ENCODE measurements at places on chromosomes 4 and X. TPM values are rescaled to one million over a fixed set of nuclear protein-coding genes. Genes with fewer than 3 reads are reported as not detected.

DMD gene
- total RNA-seq: 13.3 TPM

DDX53 gene
- not detected for total RNA-seq

GRCh38 chr4:51858605-51859202 lies 15.8 kb downstream of the DCUN1D4 start:
- no peak for DNase-seq

DNA sequence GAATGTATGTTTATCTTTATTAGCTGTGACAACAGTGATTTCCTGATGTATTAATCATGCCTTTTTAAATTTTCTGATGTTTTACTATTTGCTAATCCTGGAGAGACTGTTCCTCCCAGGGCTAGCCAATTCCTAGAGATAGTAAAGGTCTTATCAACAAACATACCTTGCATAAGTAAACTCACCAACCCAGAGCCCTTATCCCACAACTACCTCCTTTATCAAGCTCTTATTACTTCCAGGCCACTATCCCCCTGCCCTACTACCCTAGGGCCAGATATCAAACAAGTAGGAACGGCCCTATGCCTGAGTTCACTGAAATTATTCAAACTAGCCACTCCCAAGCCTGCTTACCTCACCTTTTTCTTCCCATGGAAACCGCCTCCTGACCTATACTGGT lies 58.2 kb upstream of the NPNT start:
- DNase-seq: no peak

DNA sequence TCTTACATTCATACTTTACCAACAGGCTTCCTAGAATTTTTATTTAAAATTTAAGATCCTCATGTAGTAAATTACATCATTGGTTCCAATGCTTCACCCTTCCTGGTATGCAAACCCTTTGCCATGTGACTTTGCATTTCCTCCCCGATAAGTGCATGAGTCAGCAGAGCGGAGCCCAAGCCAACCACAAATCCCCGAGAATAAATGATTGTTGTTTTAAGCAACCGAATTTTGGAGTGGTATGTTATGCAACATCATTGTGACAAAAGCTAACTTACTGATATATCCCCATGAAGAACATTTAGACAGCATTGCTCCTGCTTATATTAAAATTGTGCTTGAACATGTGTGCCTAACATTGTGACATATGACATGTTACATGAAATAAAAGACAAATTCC lies 199.4 kb upstream of the DDX53 start:
- DNase-seq: peak; percentile 93

GRCh38 chrX:102744307-102744706 lies 23.8 kb downstream of the GPRASP3 start:
- DNase-seq: no peak

GRCh38 chr4:95293014-95293413 lies 255.8 kb downstream of the UNC5C start:
- peak; percentile 66 for DNase-seq

GRCh38 chrX:44012484-44013096 lies 39.4 kb upstream of the NDP start:
- peak; percentile 91 for DNase-seq

GRCh38 chr4:38500433-38500832 lies 163.6 kb upstream of the KLF3 start:
- DNase-seq: no peak

GRCh38 chr4:149715822-149716585 lies 99.6 kb downstream of the IQCM start:
- DNase-seq: no peak

DNA sequence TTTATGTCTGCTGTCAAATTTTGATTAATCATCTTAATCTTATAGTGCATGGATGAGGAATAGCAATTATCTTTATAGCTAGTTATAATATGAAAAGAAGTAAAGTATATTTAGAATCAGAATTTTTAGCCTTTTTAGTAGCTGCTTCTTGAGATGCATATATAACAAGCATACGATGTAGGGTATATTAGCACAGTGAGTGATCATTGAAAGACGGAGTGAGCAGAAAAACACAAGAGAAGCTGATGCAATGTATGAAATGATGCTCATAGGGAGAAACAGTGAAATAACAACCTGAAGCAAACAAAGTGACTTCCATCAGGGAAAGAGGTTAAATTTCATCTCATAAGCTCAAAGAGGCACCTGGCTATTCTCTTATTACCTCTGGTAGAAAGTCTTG lies 77.0 kb downstream of the GLRA3 start:
- DNase-seq: no peak
